HAP-1 (cell line): ENCODE measurements at places on chromosomes 7 and 10.

DNA sequence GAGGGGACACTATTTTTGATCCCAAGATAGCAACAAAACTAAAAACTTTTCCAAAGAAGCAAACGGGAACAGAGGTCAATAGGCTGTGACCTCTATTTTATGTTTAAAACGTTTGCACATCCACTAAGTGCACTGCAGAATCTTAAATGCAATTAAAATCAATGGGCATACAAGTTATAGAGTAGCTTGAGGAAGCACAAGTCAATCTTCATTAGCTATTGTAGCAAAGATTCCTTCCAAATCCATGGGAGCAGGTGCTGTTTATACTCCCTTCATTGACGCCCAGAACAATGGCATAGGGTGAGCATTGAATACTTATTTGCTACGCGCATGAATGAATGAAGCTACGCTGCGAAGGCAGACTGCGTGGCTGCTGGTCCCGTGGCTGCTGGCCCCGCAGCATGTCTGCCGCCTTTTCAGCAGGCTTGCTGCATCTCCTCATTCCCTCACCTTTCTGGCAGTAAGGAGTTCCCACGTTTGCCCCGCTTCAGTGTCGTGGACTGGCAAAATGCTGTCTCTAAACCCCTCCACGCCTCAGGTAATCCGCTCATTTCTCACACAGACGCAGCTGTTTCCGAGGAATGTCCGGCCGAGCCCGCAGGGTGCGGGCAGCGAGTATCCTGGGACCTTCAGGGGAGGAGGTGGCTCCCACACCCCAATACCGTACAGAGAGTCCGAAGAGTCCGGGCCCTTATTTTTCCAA lies 754 bp upstream of the PHYHIPL start:
- no peak for DNase-seq

DNA sequence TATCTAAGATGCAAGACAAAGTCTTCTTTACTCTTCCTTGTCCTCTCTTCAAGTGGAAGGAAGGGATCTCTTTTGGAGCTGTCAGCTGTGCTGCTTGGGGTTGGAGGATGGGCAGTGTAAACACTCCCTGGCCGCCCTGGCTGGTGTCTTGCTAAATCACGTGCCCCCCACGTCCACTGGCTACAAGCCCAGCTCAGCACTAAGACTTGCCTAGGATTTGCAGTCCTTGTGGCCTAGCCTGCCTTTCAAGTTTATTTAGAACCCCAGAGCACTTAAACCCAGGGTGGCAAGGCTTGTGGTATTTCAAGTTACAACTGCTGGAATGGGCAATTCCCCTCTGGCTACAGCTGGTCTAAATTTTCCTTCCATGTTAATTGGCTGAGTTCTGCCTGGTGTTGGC lies 272.4 kb upstream of the MYO3A start:
- DNase-seq = no peak

DNA sequence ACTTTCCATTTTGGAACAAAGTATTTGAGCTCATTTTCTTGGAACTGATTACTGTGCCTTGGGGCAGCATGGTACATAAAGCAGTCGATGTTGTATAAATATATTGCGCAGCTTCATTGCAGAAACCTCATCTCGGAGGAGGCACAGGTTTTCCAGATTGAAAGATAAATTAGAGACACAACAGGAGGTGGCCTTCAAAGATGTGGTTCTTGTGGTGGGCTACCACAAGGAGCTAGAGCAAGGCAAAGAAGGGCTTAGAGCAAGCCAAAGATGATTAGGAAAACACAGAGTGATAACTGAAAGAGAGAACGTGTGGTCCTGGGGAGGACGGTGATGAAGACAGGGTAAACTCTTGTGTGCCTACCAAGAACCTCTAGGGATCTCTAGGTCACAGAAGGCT lies 169.1 kb upstream of the TNS3 start:
- DNase-seq = no peak

DNA sequence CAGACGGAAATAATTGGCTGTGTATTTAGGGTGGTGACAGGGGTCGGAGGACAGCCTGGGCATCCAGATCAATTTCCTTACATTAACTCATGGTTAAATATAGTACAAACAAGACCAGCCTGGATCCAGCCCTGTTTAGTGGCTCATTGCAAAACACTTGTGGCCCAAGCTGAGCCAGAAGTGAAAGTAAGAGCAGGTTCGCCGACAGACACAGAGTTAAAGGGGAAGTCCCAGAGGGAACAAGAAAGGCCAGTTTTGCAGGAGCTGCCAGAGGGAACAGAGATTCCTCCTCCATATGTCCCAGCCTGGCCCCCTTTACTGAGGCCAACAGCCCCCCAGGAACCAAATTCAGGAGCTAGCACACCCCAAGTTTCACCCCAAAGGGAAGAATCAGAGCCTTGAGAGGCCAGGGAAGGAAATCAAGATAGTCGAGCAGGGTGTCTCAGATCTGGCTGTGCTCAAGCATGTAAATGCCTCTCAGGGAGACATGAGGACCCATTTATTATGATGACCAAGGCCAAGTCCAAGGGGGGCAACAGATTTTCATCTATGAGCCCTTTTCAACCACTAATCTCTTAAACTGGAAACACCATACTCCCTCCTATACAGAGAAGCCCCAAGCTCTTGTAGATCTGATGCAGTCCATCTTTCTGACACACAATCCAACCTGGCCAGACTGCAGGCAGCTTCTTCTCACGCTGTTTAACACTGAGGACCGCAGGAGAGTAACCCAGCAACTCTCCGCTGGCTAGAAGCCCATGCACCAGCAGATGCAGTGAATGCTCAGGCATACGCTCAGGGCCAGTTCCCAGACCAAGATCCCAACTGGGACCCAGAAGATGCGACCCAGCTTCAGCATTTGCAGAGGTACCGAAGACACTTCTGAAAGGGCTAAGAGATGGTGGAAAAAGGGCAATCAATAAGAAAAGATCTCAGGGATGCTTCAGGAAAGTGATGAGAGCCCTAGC lies 15.9 kb upstream of the ADCK2 start:
- no peak for DNase-seq

DNA sequence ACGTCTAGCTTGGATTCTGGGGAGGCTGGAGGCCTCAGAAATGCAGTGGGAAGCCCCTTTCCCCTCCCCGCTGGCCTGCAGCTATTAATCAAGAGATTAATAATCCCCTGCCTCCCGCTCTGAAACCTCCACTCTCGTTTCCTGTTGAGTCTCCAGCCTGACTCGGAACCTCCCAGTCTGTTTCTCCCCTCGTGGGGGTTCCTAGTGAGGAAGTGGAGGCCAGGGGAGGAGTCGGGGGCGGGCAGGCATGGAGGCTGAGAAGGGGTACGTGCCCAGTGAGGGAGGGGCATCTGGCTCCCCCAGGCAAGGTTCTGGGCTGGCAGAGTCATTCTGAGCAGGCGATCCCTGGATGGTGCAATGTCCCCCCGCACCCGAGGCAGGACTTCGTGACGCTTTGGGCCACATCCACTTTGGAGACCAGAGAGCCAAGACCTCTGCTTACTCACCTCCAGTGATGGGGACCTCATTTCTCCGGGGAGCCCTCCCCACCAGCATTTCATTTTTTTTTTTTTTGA lies 73.6 kb downstream of the COL26A1 start:
- no peak for DNase-seq

- no peak for DNase-seq
These were observed 29.2 kb upstream of the APBB1IP start for GRCh38 chr10:26408858-26409494.

- DNase-seq = no peak
These were observed 151.3 kb downstream of the GALNT11 start for GRCh38 chr7:152176797-152177196.
